ENCODE measurements at places on chromosomes 1 and 21. TPM values are rescaled to one million over a fixed set of nuclear protein-coding genes. Genes with fewer than 3 reads are reported as not detected.
A peak's percentile ranks its signal among the peaks of the same experiment; 100 is the strongest.

DNA sequence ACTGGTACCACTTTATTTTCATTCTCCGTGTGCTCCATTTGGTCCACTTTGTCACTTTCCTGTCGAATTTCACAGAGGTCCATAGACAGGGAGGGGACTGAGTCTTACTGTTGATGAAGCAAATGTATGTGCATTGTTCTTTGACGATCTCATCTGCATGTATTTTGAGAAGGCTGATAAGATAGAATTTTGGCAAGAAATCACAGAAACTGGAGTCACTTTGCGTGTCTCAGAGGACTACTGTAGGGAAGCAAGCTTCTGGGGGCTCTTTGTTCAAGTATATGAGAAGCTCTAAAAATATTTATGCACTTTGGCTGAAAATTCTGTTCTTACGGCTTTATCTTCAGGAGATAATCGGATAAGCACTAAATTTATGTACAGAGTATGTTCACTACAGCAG, 78.1 kb downstream of the PCBP3 start:
- DNase-seq, result no peak

DNA sequence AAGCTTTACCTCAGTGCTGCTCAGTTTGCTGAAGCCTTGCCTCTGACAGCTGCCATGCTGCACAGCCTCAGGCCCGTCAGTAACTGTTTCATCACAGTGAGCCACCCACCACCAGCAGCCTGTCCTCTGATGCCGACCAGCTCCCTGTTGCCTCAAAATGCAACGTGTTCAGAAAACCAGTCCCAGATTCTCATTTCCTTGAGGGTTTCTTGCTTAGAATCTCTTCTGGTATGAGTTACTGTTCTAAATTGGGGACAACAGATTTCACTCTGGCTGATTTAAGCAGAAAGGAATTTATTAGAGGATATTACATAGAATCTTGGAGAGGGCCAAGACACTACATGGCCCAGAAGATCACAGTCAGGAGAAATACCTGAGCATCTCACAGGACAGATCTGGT, 11.0 kb downstream of the UBL4B start:
- no peak for DNase-seq

The OR2L2 gene
- polyA plus RNA-seq, result not detected

GRCh38 chr21:29822064-29822463, 117.7 kb downstream of the GRIK1 start:
- DNase-seq, result no peak

GRCh38 chr1:194843077-194843476, 1656.7 kb upstream of the B3GALT2 start:
- DNase-seq, result no peak

GRCh38 chr1:172566196-172566997, 33.4 kb downstream of the SUCO start:
- no peak for DNase-seq

GRCh38 chr1:177526201-177526600, 355.4 kb downstream of the BRINP2 start:
- no peak for DNase-seq

DNA sequence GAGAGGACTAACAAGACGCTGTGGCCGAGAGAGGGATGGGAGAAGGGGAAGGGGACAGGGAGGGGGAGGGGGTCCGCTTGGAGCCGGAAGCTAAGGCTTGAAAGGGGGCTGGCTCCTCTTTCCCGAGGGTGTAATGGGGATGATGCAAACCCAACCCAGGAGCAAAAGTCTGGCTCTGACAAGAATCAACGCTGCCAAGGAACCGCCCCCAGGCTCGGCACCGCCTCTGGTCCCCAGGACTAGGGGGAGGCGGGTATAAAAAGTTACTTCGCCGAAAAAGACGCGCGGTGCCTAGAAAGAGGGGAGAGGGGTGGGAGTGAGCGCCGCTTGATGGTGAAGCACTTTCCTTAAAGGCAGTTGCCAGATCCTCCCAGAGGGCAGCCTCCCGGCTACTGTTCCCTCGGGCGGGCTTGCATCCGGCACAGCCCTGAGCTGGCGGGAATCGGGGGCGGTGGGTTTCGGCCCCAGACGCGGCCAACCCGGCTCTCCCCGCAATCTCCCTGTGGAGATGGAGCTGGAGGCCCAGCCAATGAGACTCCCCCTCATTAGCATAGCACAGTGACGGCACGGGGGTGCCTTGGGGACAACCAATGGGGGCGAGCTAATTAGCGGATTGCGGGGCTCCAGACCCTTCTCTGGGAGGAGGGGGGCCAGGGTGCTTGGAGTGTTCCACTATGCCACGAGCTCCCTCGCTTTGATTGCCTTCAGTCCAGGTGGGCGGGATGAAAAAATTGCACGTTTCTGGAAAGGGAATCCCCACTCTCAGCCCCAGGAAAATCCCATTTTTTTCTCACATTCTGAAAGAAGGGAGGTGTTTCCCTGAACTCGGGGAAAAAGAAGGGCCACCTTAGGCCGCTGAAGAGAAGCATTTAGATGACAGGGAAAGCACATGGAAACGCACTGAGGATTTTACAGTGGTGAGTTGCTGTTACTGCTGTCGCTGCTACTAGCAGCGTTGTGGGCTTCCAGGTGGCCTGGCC, at the start of gene KCNT2:
Gene KCNT2 (minus strand): TSS at position 51 of the 980 bp plus-strand sequence. CDS start 131 bp downstream, outside the sequence.
- DNase-seq, result peak; percentile 13

- no peak for DNase-seq
Observed at GRCh38 chr1:22799971-22800370, 89.3 kb downstream of the EPHB2 start.

GRCh38 chr1:162185314-162186025, 116.0 kb downstream of the NOS1AP start:
- DNase-seq, result peak; percentile 41
